ENCODE measurements at places on chromosomes 6 and 20.

DNA sequence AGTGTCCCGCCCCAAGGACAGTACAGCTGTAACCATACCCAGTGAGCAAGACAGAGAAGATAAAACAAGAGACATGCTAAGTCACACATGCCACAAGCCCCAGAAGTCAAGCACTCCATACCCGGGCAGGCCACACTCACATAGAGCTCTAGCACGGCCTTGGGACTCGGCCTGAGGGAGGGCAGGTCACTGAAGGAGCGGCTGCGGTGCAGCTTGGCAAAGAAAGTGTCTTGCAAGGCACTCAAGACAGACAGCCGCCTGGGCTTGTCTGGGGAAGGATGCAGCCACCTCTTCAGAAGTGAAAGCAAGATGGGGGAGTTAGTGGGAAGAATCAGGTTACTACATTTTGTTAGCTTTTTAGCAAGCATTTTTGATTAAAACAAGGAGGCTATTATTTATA is 48.7 kb upstream of the ARMH2 start:
- DNase-seq: no peak

DNA sequence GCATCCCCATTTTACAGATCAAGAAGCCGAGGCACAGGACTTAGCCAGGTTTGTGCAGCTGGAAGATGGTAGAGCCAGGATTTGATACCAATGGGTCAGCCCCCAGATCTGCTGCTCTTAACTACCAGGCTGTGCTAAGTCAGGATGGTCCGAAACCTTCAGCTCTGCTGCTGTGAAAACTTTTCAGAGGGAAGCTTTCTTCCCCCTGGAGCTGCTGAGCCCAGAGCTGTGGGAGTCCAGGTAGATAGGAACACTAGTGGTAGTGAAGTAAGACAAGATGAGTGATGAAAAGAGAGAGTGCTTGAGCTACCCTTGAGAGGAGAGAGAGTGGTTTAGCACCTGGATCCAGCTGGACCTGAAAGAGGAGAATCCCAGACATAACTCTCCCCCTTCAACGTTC is 230.8 kb downstream of the CDH4 start:
- no peak for DNase-seq

DNA sequence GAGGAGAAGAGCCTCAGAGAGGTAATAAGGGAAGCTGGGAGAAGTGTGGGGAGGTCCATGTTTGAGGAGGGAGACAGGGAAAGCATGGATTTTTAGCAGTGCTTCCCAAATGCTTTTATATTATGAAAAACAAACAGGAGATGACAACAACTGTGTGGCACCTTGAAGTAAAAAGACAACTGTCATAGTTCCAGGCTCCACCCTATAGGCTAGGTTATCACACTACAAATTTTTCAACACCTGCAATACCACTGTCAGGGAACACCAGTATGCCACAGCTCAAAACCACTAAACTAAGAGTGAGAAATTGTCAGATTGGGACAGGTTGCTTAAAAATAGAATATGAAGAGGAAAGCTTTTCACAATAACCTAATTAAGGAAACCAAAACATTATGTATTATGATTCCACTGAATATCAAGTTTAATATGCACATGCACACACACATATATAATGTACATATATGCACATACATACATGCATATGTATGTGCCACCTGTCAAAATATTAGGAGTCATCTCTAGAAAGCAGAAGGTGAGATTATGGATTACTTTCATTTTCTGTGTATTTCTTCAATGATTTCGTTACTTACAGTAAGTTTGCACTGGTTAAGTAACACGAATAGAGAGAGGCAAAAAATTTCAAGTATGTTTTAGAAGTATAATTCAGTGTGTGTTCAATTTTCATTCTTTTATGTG is 261.2 kb downstream of the PTPRK start:
- DNase-seq: no peak

- no peak for DNase-seq
These were observed 55.9 kb downstream of the NINL start for GRCh38 chr20:25529295-25529951.

GRCh38 chr6:12418946-12419345 is 128.8 kb downstream of the EDN1 start:
- no peak for DNase-seq

DNA sequence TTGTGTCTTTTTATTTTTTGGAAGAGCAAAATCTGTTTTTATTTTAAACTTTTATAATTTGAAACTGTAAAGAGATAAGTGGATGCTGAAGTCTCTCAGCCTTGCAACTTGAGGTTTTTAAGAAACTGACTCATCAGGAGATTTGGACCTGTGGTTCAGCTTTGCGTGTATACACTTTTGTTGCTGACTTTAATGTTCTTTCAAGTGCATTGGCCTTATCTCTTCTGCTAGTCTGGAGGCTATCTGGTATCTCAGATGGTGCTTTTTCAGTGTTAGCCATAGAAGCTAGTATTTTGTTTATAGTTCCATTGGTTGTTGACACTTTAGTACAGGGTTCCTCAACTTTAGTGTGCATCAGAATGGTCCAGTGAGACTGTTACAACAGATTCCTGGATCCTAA is 504.0 kb upstream of the SPTLC3 start:
- no peak for DNase-seq

- no peak for DNase-seq
These were observed 424.2 kb downstream of the FOXA2 start for GRCh38 chr20:22160101-22160652.

Measured in RKO (cell line).